ENCODE measurements at places on chromosomes 16 and 17.

DNA sequence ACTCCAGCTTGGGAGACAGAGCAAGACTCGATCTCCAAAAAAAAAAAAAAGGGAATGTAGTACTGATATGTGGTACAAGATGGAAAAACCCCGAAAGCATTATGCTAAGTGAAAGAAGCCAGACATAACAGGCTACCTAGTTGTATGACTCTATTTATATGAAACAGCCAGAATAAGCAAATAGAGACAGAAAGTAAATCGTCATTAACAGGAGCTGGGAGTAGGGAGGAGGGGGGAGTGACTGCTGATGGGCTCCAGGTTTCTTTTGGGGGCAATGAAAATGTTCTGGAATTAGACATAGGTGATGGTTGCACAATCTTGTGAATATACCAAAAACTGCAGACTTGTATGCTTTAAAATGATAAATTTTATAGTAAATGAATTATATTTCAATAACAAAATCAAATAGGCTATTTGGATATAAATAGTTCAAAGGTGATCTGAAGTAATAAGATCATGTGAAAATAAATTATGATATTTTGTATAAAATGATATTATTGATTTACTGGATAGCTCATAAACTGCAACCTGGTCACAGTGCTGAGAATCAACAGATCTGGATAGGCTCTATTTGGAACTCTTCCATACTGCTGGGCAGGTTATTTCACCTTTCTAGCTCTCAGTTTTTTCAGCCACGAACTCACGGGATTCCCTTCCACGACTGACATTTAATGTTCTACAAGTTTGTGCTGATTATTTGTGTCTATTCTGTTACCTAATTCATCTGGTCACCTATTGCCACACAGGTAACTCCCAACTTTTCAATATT, 27.1 kb downstream of the ZNF652 start:
- DNase-seq = no peak

DNA sequence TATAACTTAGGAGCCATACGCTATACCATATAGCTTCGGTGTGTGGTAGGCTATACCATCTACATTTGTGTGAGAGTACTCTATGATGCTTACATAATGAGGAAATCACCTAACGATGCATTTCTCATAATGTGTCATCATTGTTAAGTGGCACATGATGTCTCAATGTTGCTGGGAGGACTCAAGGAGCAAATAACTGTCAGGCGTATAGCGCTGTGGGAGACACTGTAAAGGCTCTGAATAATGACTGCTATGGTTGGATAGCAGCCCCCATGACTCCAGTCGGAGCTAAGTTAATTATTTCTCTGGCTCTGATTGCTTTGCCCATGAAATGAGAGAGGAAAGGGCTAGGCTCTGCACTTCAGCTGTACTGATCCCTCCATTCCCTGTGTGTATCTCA, 197.2 kb downstream of the RGS9 start:
- DNase-seq = no peak

DNA sequence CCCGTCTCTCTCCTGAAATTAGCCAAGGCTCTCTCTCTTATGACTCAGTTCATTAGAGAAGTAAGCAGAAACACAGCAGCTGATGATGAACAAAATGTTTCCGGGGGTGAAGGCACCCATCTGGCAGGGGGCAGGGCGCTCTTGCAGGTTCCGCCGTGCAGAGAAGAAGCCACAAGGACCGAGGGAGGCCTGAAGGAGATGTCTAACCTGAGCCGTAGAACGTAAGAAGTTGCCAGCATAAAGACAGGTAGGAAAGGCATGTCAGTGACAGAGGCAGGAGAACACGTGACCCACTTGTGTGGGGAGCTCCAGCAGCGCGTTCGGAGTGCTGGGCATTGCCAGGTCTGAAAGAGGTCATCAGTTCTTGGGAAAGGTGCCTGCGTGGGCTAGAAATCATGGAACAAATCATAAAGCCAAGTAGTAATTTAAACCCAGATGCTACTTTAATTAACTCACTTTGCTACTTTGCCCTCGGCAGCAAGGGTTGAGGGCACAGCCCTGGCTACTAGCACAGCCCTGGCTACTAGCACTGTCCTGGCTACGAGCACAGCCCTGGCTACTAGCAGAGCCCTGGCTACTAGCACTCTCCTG, 198.6 kb downstream of the RPTOR start:
- DNase-seq = no peak

- no peak for DNase-seq
These were observed 6.4 kb upstream of the VEZF1 start for GRCh38 chr17:57994436-57994835.

GRCh38 chr16:87465306-87465705, 27.5 kb downstream of the ZCCHC14 start:
- DNase-seq = no peak

GRCh38 chr17:40562838-40563219, 2.4 kb downstream of the CCR7 start:
- DNase-seq = peak; percentile 46
